Stimulated activated CD8-positive, alpha-beta memory T cell treated with anti-CD3 and anti-CD28 coated beads, Interleukin-15, amount 100 ng/mL, for 24 hours (primary cell): ENCODE measurements at places on chromosomes 4 and X.
A peak's percentile ranks its signal among the peaks of the same experiment; 100 is the strongest.

DNA sequence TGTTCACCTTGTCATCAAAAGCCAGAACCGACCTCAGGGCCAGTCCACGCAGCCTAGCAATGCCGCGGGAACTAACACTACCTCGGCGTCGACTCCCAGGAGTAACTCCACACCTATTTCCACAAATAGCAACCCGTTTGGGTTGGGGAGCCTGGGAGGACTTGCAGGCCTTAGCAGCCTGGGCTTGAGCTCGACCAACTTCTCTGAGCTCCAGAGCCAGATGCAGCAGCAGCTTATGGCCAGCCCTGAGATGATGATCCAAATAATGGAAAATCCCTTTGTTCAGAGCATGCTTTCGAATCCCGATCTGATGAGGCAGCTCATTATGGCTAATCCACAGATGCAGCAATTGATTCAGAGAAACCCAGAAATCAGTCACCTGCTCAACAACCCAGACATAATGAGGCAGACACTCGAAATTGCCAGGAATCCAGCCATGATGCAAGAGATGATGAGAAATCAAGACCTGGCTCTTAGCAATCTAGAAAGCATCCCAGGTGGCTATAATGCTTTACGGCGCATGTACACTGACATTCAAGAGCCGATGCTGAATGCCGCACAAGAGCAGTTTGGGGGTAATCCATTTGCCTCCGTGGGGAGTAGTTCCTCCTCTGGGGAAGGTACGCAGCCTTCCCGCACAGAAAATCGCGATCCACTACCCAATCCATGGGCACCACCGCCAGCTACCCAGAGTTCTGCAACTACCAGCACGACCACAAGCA lies 898 bp downstream of the UBQLN2 start:
- DNase-seq: no peak

DNA sequence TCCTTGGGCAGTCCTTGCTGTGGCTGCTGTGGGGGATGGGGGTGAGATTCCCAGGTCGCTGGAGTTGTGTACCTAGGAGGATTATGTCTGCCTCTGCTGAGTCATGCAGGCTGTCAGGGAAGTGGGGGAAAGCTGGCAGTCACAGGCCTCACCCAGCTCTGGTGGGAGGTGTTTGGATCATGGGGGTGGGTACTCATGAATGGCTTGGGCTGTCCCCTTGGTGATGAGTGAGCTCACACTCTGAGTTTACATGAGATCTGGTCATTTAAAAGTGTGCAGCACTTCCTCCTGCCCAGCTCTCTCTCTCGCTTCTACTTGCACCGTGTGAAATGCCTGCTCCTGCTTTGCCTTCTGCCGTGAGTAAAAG lies 24.6 kb upstream of the PDLIM3 start:
- DNase-seq: no peak

GRCh38 chr4:151599863-151600262 lies 160.9 kb downstream of the GATB start:
- no peak for DNase-seq

DNA sequence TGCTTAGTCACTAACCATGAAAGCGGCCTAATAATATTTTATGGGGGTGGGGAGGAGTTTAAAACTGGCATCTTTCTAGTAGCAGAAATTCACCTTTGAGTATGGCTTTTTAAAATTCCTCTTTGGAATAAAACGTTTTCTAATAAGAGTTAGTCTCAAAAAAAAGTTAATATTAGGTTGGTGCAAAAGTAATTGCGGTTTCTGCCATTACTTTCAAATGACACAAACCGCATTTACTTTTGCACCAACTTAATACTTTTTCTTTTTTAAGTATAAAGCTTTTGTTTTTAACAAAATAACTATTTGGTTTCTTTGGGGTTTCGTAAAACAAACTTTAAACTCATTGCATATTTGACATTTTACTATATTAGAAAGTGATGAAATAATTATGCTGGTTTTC lies 68.4 kb downstream of the FBXO8 start:
- no peak for DNase-seq

- no peak for DNase-seq
These were observed 93.1 kb downstream of the SLC16A2 start for GRCh38 chrX:74514384-74514783.

DNA sequence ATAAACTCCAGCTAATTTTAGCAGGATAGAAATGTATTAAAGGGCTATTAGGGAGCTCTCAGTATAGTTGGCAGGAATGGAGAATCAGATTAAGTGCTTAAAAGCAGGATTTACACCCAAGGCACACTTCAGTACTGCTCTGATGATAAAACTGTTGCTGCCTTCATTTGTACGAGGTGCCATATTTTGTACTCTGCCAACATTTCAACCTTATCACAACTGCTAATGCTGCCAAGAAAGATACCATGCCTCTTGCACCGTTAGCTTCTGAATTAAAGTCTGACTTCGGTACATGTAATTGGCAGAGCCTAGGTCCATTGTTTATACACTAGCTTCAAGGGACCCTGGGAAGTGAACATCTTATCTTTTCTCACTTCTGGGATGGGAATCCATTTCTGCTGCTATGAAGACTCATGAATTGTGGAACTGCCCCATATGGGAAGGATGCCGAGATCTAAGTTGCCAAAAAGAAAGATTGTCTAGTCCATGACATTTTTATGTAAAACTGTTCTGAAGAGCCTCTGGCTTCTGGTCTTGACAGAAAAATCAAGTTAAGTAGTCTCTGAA lies 624.0 kb upstream of the IGFBP7 start:
- DNase-seq: no peak

DNA sequence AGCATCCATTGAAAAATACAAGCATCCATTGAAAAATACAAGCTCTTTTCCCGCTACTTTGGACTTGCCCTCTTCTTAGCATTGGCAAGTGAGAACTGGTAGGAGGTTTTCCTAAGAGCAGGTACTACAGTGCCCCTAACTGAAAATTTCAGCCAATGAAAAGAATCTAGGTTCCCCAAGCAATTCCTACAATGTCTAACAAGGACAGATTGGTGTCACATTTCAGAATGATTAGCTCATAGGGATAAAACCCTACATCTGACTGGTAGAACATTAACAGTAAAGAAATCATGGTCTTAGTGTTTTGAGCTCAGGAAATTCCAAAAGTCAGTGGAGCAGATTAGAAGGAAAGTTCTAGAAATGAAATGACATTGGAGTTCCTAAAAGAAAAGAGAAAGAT lies 68.6 kb upstream of the QRFPR start:
- no peak for DNase-seq

DNA sequence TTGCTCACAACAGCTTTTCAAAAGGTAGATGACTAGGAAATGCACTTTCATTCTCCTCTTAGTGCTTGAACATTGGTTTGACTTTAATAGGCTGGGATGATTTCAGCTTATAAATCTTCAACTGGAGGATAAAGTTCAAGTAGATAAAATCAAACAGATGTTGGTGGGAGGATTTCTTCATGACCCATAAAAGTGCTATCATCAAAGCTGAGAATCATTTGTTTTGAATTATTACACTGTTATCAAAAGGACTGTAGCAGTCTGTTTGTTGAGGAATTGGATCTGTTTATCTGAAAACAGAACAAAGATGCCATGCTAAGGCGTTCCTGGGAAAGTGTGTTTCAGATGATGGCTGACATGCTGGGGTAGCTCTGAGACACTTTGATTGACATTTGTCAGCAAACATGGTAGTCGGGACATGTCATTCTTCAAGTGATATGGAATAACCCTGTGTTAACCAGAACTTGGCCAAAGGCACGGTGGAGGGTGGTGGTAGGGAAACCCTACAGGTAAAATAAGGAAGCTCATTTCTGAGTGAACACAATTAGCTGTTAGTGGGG lies 304.0 kb upstream of the PITX2 start:
- no peak for DNase-seq

DNA sequence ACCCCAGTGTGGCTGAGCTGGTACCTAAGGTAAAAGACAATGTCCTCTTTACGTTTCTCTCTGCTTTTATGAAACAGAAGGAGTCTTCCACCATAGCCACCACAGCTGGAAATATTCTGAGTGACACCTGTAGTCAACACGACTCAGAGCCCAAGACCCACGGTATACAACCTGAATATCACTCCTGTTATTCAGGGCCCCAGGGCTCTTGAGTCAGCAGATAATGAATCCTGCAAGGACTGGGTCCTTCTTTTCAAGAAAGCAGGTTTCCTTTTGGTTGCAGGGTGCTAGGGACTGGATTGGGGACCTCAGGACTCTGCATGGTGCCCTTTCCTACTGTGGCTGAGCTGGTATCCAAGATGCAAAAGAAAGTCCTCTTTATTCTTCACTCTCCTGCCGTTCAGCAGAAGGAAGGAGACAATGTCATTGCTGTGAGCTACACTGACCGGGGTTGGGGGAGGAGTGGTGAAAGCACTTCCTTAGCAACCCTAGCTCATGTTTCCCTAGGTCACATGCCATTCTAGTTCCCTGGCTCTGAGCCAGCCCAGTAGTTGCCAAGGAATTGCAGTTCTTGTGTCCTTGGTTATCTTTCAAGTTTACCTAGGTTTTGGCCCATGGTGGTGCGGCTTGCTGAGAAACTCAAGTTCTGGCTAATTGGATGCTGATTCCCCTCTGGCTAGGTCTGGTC lies 23.7 kb upstream of the UNC5C start:
- no peak for DNase-seq

- no peak for DNase-seq
These were observed 85.3 kb upstream of the SLC4A4 start for GRCh38 chr4:71253545-71253944.

DNA sequence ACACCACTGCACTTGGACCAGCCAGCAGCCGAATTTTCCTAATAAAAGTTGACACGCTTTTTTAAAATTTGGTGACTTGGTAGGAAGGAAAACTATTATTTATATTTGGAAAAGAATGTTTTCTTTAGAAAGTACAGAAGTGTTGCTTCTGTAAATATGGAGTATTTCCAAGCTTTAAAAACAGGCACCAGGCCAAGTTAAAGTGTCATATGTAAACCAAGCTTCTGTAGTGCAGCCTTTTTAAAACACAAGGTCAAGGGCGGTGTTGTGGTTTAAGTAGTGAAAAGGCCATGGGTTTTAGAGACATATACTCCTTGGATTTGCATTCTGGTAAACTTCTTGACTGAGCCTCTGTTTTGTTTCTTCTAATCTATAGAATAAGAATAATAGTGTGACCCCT lies 62.7 kb downstream of the TRIM2 start:
- no peak for DNase-seq

- DNase-seq: no peak
These were observed 36.9 kb downstream of the CTBP1 start for GRCh38 chr4:1211891-1212545.

GRCh38 chrX:112751076-112751475 lies 71.3 kb upstream of the LHFPL1 start:
- DNase-seq: no peak

- no peak for DNase-seq
These were observed 26.6 kb downstream of the PPM1K start for GRCh38 chr4:88257726-88258125.

GRCh38 chr4:24963277-24963676 lies 50.4 kb upstream of the CCDC149 start:
- no peak for DNase-seq

DNA sequence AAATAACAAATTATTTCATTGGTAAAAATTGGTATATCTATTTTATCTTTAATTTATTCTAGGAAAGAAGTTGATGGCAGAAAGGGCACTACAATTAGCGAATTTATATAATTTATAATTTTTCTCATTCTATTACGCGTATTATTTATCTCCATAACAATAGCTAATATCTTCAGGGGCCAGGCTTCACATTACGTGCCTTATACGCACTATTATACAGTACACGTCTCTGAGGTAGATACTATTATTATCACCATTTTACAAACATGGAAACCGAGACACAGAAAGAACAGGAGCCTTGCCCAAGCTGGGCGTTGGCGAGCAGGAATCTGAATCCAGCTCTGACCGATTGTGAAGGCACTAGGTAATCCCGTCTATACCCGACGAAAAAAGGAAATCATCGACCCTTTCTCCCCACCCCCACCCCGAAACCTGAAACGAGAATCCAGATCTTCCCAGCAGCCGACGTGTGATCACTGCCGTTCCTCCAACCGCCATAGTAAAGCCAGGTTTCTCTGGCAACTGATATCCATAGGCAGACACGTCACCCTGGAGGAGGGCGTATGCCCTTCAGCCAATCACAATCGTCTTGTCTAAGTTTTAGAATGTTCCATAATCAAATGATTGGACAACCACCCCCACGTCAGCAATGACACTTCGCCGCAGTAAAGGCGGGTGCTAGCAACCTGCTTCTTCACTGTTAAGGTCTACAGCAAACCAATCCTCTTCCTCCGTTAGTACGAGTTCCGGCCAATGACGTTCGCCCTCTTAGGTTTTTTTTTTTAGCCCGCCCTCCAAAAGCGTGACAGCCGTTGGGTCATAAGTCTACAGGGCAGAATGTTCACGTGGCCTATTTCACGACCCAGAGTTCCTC lies at the start of gene MORF4L2:
TSS of gene MORF4L2 (minus strand) at position 501 of the 874 bp plus-strand sequence. CDS start 9,672 bp downstream, outside the sequence.
- peak; percentile 29 for DNase-seq

GRCh38 chrX:16210061-16210460 lies 42.8 kb downstream of the MAGEB17 start:
- no peak for DNase-seq

GRCh38 chr4:85376285-85376684 lies 98.7 kb upstream of the ARHGAP24 start:
- no peak for DNase-seq

GRCh38 chr4:13309751-13310150 lies 174.4 kb downstream of the RAB28 start:
- DNase-seq: no peak

- no peak for DNase-seq
These were observed 5.5 kb upstream of the PAK3 start for GRCh38 chrX:111090458-111090857.
